Activated CD4-positive, alpha-beta T cell treated with anti-CD3 and anti-CD28 coated beads, Interleukin-2, amount 50 U/mL, for 1 hour (primary cell): ENCODE measurements at places on chromosomes 7 and 10.

- DNase-seq = no peak
These were observed 228.3 kb upstream of the TPK1 start for GRCh38 chr7:145064114-145064513.

GRCh38 chr7:12244129-12244528 lies 33.0 kb downstream of the TMEM106B start:
- no peak for DNase-seq

DNA sequence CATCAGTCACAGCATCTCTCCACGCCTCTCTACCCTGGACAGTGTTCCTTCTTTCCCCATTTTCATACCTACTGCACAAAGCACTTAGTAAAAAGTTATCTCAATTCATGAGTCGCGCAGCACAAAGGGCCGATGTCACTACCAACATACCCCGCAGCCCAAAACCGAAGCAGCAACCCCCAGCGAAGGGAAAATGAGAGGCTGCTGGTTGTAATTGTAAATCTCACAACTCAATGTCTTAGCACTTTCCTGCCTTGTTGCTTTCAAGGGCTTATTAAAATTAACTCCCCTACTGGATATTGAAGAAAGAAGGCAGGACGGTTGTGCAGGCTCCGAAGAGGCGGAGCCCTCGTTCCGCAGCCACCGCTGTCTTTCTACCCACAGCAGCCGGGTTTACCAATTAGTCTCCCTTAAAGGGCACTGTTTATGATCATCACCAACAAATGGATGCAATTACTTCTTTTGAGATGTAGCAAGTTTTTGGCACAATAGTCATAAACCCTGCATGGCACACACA lies 6.5 kb downstream of the DIP2C start:
- no peak for DNase-seq

- no peak for DNase-seq
These were observed 102.1 kb downstream of the WDFY4 start for GRCh38 chr10:48786606-48787282.

DNA sequence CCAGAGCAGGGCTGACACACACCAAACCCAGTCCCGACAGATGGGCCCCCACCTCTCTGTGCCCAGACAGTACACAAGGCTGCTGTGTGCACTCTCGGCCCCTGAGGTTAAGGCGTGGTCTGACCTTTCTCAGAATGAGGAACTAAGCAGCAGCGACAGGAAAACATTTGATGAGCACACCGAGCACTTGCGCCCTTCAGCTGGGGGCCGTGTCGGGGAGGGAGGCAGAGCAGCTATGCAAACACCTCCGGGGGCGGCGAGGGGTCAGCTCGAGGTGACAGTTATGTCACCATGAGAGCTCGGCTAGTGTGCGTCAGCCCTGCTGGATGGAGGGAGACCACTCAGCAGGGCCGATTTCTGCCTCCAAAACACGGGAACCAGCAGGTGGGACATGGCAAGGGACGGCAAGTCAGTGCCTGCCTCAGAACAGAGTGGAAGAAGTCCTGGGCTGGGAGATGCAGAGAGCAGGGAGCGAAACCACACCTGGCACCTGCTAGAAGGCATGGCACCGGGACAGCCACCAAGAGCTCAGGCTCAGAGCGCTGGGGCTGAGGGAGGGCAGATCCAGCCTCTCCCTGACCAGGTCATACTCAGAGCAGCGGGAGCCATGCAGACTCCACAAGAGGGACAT lies 57.4 kb downstream of the CHST15 start:
- DNase-seq = no peak

- no peak for DNase-seq
These were observed 584.9 kb upstream of the COBL start for GRCh38 chr7:51901489-51901840.

GRCh38 chr10:17808971-17809841 lies at the start of gene MRC1:
Gene MRC1 (plus strand): TSS chr10:17809348. CDS start chr10:17809466, 118 bp downstream.
- DNase-seq = no peak

DNA sequence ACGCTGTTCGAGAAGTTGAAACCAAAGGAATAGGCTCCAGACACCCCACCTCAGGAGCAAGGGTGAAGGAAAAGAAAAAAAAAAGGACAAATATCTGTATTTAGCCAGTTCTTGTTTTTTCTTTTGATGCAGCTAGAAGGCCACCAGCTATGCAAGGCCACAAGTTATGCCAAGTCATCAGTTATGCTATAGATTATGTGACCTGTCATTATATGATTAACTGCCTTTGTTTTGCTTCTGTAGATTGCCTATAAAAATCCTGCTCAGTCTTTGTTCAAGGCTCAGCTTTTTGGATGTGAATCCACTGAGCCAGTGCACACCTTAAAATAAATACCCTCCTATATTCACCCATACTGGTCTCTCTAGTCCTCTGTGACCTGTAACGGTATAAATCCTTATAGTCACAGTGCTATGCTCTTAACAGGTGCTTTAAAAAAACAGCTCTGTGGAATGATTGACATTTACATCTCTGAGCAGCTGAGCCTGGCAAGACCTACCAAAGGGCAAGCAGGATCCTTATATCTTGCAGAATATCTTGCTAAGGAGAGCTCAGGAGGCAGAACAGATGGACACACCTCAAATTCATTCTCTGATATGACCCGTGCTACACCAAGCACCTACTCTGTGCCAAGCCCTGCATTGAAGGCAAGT lies 20.4 kb downstream of the MAT1A start:
- DNase-seq = no peak

DNA sequence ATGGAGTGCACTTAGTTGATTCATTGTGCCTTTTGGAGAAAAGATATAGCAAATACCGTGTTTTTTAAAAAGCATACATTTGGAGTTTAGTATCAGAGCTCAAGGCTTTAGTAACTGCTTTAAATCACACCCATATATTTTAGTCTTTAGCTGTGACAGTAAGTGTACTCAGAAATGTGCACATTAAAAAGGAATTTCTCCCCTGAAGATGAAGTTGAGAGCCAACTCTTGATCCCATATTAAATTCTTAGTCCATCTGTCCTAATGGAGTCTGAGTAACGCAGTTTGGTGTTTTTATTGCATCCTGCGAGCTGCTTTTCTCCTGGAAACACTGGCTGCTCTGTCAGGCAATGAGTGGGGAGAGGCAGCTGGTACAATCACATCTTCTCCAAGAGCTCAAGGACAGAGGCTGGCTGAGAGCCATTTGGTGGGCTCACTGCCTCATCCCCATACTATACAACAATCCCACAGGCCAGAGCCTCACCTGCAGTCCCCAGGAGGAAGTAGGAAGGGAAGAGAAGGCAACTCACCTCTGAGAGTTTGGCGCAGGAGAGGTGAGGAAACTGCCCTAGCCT lies 473.6 kb upstream of the C7orf33 start:
- no peak for DNase-seq

- no peak for DNase-seq
These were observed 761 bp downstream of the KCTD7 start for GRCh38 chr7:66629222-66630062.

DNA sequence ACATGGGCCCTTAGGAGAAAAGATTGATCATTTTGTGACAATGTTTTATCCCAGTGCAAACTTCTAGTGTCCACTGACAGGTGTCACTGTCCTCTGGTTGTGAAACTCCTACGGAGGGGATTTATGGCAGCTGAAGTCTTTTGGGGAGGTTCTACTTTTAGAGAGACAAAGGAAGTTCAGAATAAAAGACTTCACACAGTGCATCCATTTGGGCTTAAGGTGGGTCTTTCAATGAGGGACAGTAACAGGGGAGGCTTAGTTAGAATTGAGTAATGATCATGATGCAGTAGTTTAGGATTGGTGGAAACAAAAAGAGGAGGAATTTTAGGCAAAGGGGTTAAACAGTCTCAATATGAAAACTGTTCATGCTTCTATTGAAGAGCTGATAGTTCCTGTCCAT lies 501.1 kb upstream of the NRP1 start:
- DNase-seq = no peak

- DNase-seq = no peak
These were observed 66.4 kb upstream of the INSIG1 start for GRCh38 chr7:155231241-155231800.

DNA sequence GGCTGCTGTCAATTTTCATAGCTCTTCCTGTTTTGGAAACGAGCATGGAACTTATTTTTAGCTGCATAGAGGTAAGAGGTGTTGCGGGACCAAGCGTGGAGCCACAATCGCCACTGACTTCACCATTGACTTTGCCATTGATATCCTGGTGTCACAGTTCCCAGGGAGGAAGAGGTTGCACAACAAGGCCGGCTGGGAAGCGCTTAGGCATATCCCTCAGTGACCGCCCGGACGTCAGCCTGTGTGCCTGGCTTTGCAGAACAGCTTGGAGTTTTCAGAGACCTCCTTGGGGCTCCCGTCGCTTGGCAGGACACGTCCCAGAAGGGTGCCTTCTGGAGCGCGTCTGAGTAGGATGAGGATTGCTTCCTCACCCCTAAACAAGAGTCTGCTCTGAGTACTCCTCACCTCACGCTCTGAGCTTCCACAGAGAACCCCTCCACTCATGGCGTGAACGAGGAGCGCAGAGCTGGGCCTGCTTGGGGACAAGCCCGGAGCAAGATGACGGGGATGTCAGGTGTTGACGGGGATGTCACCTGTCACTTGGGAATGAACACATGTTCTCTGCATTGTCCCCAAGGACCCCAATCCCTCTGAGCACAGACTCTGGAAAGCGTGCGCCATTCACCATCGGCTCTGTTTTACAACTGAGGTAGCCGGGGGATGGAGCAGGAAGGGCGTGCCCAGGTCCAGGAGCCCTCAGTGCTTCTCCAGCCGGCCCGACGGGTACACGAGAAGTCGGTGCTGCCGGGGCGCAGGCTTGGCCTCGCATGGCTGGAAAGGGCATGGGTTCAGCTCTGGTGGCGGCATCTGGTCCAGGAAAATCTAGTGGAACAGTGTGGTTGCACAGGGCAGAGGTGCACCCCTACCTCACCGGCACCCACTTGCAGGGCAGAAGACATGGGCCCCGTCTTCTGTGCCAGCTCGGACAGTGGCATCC lies 192.3 kb upstream of the SHH start:
- no peak for DNase-seq

DNA sequence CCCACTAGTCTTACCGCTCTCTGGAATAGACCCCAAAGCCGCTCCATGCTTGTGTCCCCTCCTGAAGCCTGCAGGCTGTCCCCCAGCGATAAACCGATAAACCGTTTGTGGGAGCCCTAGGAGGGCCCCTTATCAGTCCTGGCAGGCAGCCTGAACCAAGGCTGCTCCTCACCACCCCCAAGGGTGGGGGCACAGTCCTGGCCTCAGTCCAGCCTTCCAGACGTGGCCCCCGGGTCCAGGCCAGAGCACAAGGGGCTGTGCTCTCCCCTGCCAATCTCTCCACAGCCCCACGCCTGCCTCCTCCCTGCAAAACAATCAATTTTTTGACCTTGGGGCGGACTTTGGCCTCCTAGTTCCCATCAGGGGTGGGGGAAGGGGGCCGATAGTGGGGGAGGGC lies at the start of gene TFR2:
TSS of gene TFR2 (minus strand) at position 90 of the 397 bp plus-strand sequence. CDS start at position 47, 43 bp downstream.
- DNase-seq = no peak

DNA sequence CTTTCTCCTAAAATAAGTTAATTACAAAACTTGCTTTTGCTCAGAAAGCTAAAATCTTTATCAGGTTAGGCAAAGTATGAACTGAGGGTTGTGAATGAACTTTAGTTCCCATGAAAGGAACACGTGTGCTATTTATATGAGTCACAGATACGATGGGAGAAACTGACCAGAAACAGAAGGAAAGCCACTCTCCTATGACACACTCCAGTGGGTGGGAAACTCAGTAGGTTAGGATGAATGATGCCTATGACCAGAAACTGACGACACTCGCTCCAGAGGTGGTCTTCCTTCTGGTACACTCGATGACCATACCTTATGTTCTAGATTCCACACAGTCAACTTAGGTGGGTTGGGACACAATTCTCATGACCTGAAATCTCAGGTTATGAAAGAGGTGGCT lies 215.7 kb upstream of the INHBA start:
- DNase-seq = no peak

GRCh38 chr7:47444376-47445098 lies 137.4 kb downstream of the TNS3 start:
- DNase-seq = no peak

DNA sequence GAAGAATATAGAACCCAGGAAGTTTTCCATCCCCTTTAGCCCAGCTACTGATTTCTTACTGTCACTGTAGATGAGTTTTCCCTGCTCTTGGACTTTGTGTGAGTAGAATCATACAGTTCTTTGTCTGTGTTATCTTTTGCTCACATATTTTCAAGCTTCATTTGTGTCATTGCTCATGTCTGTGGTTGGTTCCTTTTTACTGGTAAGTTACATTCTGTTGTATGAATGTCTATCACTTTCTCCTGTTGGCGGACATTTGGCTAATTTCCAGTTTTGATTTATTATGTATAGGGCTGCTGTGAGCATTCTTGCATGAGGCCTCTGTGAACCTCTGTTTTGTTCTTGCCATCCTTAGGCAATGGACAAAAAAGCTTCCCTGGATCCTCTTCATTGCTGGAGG lies 5.3 kb downstream of the GLRX3 start:
- no peak for DNase-seq

DNA sequence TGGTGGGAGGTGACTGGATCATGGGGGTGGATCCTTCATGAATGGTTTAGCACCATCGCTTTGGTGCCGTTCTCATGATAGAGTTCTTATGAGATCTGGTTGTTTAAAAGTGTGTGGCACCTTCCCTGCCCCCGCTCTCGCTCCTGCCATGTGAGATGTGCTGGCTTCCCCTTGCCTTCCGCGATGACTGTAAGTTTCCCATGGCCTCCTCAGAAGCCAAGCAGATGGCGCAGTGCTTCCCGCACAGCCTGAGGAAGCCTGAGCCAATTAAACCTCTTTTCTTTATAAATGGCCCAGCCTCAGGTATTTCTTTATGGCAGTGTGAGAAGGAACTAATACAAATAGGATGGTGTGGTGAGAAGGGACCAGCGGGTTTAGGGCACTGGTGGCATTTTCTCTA lies 243.3 kb upstream of the CELF2 start:
- no peak for DNase-seq

GRCh38 chr7:68544851-68545250 lies 1053.4 kb upstream of the AUTS2 start:
- no peak for DNase-seq

GRCh38 chr7:13259930-13260329 lies 572.5 kb downstream of the ARL4A start:
- no peak for DNase-seq

- no peak for DNase-seq
These were observed 5.8 kb upstream of the CPA1 start for GRCh38 chr7:130374507-130374906.

- no peak for DNase-seq
These were observed 1103.7 kb upstream of the CELF2 start for GRCh38 chr10:9913876-9914514.

- no peak for DNase-seq
These were observed 222.2 kb downstream of the ELFN1 start for GRCh38 chr7:1892011-1892965.

DNA sequence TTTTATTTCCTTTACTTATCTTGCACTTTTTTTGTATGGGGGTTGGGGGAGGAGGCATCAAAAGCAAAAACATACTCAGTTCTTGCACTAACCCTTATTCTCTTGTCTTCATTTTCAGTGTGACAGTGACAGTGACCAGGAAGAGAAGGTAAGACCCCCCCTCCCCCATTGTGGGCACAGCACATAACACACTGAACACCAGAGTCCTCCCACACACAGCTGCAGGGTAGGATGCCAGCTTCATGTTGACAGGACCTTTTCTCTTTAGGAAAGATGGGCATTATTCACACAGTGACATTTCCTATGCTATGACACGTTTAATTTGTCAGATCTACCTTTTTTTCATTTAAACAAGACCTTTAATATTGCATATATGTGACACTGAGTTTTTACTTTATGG lies 696.3 kb upstream of the GALNT17 start:
- DNase-seq = no peak
